Stimulated activated CD4-positive, alpha-beta T cell treated with anti-CD3 and anti-CD28 coated beads, Interleukin-15, amount 100 ng/mL, for 1 hour (primary cell): ENCODE measurements at places on chromosomes 1 and 21.
A peak's percentile ranks its signal among the peaks of the same experiment; 100 is the strongest.

- DNase-seq = no peak
These were observed 72.0 kb downstream of the NOS1AP start for GRCh38 chr1:162141281-162142054.

DNA sequence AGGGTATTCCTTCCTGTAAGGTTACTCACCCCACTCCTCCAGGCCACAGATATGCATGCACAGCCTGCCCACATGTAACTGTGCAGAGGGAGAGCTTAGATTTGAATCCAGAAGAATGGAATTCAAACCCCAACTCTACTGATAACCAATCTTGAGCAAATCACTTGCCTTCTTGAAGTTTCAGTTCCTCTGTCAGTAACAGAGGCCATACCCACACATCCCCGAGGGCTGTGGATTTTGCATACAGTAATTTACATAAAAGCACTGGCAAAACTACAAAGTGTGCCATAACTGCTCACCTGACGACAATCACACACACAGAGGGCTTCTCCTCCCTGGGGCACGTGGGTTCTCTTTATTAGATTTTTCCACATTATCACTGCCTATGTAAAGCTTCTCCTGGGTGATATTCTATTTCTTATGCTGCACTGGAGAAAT lies 18.6 kb downstream of the CD247 start:
- DNase-seq = no peak

DNA sequence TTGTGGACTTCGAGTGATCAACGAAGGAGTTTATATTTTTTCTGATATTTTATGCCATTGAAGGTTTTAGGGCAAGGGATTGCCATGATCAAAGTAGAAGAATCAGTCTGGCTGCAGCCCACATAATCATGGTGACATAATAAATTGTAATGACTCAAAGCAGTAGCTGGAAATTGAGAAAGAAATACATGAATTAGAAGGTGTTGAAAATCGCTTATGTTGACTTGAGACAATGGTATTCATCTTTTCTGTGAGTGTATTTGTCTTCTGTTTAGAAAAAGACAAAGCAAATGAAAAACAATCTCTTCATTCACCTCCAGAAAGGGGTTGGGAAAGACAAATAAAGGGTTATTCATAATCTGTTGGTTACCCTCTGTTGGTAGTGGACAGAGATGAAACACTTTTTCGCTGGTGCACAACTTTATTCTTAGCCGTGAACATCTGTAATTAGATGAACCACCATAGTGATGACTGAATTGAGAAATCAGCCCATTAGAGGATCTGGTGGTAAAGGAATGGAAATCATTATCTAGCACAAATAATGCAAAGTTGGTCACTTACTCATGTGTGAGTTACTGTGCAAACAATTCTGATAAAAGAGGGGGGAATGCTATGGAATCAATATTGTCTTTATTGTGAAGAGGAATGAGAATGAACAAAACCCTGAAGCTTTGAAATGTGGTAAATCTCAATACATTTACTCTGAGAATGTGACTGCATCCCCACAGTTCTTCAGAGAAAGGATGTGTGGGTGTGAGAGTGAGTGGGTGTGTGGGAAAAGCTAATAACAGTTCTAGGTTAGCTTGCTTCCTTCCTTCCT lies 121.8 kb downstream of the NTNG1 start:
- no peak for DNase-seq

GRCh38 chr1:208497866-208498541 lies 253.8 kb upstream of the PLXNA2 start:
- no peak for DNase-seq

- no peak for DNase-seq
These were observed 85.5 kb downstream of the PGBD5 start for GRCh38 chr1:230340526-230341161.

- no peak for DNase-seq
These were observed 385.6 kb downstream of the HLX start for GRCh38 chr1:221264848-221265247.

DNA sequence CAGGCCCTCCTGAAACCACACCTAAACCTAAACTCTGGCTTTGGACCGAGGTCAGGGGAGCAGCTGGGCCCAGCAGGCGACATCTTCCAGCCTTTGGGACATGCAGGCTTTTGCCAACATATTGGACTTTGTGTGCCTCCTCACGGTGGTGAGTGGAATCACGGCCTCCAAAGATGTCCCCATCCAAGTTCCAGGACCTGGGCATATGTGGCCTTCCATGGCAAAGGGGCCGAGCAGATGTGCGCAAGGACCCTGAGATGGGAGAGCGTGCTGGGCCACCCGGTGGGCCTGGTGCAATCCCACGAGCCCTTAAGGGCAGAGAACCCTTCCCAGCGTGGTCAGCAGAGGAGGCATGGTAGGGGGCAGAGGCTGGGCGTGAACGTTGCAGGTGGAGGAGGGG lies 160.8 kb upstream of the C1orf174 start:
- no peak for DNase-seq

GRCh38 chr1:118934706-118935105 lies 53.4 kb downstream of the TBX15 start:
- DNase-seq = no peak

GRCh38 chr1:170666541-170667254 lies 2.8 kb downstream of the PRRX1 start:
- no peak for DNase-seq

- peak; percentile 16 for DNase-seq
These were observed 147.0 kb downstream of the GABPA start for GRCh38 chr21:25881524-25882376.

GRCh38 chr1:174659823-174660222 lies 212.1 kb downstream of the GPR52 start:
- no peak for DNase-seq

DNA sequence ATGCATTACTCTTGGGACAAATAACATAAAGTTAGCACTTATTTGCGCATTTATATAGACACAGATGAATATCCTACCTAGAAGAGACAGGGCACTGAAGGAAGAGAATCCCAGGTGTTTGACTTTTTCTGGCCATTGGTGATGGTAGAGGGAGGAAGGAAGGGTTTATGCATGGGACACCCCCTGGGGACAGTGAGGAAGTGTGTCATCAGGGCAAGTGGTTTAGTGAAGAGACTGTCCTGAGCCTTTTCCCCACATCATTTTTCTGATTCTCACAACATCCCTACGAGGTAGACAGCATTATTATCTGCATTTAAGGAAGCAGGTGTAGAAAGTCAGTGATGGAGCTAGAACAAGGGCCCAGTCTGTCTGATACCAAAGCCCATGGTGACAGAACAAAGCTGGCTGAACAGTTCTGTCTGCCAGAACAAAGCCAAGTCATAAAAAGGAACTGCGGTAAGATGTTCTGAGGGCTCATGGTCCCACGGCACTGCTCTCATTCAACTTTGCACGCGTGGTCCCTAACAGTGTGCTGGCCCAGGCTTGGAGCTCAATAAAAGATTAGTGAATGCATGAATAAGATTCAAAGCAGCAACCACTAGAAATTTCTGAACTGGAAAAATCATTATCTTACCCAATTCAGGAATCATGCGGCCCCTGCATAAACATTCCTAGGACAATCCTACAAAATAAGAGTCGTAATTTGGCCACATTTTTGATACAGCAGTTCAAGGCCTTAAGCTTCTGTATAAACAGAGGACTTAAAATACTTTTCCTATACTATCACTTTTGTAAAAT lies 12.2 kb upstream of the CDC42BPA start:
- no peak for DNase-seq

DNA sequence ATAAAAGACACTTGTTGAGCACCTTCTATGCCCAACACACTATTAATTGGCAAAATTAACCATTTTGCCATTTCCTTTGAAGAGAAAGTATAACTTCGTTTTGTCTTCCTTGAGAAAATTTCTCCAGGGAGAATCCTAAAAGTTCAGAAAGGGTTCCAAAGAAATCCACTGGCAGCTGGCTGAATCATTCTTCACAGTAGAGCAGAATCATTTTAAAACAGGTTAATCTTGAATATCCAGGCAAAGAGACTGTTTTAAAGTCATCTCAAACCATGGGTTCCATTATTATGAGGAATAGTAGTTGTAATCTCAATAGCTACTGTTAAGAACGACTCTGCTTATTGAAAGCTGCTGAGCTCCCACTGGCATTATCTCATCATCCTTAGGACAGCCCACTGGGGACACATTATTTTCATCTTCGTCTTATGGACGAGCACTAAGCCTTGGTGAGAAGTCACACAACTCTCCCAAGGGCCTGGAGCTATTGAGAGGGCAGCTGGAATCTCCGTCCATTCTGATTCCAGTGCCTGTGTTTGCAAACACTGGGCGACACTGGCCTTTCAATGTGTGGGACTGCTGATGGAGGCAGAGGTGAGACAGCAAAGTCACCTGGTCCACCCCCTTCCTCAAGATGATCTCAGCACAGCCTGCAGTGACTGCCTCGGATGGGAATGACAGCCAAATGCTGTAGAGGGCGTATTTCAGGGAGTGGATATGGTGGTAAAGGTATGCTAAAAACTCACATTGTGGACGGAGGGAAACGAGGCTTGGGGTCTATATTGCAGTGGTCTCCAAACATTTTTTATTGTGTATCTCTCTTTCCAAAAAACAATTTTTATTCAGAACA lies 15.3 kb upstream of the PGBD5 start:
- no peak for DNase-seq

DNA sequence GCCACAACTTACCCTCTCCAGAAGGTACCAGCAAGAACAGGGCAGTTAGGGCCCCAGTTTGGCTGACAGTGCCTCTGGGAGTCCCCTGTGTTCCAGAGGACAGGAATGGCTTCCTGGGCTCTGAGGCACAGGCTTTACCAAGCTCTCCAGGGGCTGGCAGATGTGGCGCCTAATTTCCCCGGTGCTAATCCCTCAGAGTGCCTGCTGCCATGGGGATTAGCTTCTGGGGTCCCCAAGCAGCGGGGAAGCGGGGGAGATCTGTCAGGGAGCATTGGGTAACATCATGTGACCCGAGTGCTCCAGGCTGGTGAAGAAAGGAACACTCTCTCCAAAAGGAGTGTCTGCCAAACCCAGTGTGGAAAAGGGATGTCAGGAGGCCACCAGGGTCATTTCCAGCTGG lies at the start of gene LACTBL1:
Gene LACTBL1 (minus strand): TSS at position 107 of the 400 bp plus-strand sequence. CDS start 550 bp downstream, outside the sequence.
- no peak for DNase-seq

GRCh38 chr1:38899560-38899959 lies 18.2 kb upstream of the GJA9 start:
- no peak for DNase-seq

DNA sequence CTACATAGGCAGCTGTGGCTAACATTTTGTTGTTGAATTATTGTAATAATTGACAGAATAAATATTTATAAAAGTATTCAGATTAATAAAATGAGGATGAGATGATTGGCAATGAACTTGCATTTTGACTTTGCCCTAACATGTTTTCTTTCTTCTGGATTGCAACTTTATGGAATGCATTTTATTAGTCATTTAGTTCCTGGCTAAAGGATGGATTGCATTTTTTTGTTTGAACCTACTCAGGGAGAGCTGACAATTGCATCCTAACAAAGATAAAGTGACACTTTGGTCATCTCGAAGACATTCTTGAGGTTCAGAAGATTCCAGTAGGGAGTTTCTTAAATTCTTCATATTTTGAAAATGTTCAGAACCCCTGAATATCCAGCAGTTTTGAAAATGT lies 37.5 kb downstream of the PGM1 start:
- no peak for DNase-seq

DNA sequence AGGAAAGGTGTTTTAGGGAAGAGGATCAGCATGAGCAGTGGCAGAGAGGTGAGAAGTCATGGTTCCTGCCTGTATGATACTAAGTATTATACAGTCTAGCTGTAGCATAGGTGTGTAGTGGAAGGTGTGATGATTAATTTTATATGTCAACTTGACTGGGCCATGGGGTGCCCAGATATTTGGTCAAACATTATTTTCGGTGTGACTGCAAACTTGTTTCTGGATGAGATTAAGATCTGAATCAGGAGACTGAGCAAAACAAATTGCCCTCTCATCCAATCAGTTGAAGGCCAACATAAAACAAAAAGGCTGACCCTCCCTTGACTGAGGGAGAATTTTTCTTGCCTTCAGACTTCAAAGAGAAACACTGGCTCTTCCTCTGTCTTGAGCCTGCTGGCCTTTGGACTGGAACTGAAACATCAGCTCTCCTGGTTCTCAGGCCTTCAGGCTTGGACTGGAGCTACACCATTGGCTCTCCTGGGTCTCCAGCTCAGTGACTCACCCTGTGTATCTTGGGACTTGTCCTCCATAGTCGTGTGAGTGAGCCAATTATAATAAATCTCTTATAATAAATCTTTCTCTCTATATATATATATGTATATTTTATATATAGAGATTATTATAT lies 6.8 kb upstream of the CDC42 start:
- no peak for DNase-seq

- DNase-seq = no peak
These were observed 22.0 kb upstream of the BATF3 start for GRCh38 chr1:212721388-212722247.

DNA sequence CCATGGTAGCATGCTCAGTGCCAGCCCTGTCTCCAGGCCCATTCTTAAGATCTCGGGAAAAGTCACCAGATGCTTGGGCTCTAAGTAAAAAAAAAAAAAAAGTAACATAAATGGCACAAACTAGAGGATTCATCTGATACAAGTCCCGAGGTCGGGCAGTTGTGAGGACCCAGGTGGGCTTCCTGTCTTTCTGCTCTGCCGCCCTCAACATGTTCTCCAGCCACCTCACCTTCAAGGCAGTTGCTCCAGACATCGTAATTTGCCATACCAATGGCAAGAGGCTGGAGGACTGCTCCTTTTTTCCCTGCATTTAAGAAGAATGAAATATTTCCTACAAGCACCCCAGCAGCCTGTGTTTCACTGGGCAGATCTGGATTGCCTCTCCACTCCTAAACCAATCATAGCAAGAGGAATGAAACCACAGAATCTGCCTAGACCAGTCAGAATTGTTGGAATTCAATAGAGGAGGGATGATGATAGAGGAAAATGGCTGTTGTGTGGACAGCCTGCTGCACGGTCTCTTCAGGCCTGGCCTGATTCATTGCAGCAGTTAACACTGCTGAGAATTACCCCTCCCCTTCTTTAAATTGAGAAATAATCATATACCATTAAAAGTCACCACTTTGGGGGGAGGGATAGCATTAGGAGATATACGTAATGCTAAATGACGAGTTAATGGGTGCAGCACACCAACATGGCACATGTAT lies 5.4 kb downstream of the HMGN2 start:
- DNase-seq = no peak

- no peak for DNase-seq
These were observed 276 bp upstream of the IQGAP3 start for GRCh38 chr1:156572663-156573018.

DNA sequence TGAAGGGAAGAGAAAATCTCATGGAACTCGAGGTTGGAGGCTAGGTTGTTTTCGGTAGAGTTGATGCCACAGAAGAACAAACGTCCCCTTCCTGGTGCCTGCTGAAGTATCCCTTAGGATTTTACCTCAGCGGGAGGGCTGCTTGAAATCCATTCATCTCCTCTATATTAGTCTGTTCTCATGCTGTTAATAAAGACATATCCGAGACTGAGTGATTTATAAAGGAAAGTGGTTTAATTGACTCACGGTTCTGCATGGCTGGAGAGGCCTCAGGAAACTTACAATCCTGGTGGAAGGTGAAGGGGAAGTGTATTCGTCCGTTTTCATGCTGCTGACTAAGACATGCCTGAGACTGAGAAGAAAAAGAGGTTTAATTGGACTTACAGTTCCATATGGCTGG lies 413.5 kb downstream of the NPHP4 start:
- no peak for DNase-seq
